Activated CD4-positive, alpha-beta T cell treated with anti-CD3 and anti-CD28 coated beads, Interleukin-2, amount 50 U/mL, for 4 hours (primary cell): ENCODE measurements at places on chromosomes 16 and 17.

DNA sequence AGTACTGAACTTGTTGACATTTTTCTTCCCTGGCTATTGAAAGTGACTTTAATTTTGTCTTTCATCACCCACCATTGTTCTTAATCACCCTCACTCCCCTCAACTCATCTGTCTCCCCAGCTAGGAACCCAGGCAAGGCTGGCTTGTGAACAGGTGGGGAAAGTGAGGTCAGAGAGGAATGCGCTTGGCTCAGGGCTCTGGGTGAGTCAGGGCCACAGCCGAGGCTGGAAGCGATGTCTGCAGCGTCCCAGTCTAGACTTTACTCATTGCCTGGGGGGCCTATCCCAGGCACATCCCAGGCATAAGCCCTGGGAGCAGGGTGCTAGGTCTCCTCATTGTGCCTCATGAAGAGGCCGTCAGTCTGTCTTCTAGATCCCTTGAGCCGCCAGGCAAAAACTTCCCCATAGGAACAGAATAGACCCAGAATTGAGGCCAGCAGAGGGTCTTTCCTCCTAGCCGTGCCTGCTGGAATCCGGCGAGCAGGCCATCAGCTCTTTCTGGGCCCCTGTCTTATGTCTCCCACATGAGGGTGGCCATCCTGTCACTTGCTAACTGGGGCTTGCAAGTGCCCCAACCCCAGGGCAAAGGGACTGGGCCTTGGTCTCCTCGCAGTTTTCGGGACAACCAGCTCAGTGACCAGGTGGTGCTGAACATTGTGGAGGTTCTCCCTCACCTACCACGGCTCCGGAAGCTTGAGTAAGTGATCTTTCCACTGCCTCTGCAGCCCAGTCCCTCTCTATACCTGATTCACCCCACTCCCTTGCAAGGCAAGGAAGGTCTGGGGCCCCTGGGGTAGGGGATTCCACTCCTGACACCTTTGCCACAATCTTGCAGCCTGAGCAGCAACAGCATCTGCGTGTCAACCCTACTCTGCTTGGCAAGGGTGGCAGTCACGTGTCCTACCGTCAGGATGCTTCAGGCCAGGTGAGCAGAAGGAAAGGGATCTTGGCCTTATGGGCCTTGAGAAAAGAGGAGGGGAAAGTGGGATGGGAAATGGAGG lies 40.1 kb downstream of the NLRC5 start:
- DNase-seq, result no peak

- DNase-seq, result peak; percentile 6
Measured at GRCh38 chr17:17151962-17152361, 54.2 kb downstream of the PLD6 start.

GRCh38 chr17:34371405-34372100 lies 8.5 kb upstream of the CCL1 start:
- DNase-seq, result no peak

DNA sequence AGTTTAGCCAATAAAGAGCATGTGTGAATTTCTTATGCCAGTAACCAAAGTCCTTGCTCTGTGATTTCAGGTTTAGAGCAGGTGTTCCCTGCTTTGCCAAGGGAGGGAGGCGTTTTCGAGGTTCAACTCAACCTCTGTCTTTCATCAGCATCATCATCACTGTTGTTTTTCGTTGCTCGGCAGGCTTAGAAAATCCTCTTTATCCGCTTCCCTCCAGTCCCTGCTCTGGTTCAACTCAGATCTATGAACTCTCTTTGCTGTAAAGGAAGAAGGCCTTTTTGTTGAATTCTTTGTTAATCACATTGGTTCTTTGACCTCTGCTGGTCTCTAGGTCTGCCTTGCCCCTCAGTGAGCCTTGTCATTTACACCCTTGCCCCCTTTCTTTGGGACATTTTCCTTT lies 243.9 kb upstream of the RBFOX1 start:
- DNase-seq, result no peak

DNA sequence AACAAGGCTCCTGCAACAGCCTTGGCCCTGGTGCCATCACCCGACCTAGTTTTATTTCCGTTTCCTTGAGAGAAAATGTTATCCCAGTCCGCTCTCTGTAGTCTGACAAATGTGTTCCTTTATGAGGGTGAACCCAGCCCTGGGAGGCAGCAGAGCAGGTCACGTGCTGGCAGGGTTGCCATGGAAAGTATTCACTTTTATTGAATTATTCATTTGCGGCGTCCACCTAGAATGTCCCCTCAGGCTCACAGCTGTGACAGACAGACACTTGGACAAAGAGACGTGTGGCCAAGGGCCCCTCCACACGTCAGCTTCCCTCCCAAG lies 90.0 kb downstream of the WSCD1 start:
- no peak for DNase-seq

DNA sequence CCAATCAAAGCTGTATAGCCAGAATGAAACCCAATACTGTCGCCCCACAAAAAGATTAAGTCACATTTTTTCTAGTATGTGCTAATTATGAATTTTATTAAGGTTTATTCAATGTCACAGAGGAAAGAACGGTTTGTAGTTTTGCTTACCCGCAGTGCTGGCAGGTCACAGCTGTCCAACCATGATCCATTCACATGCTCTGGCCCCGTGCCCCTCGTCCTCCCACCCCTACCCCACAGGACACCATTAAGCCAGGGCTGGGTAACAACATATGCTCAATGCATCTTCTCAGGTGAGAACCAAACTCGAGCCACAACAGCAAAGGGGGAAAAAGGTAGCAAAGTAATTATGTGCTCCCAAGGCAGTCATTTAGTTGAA lies 589 bp upstream of the FBF1 start:
- DNase-seq, result no peak

DNA sequence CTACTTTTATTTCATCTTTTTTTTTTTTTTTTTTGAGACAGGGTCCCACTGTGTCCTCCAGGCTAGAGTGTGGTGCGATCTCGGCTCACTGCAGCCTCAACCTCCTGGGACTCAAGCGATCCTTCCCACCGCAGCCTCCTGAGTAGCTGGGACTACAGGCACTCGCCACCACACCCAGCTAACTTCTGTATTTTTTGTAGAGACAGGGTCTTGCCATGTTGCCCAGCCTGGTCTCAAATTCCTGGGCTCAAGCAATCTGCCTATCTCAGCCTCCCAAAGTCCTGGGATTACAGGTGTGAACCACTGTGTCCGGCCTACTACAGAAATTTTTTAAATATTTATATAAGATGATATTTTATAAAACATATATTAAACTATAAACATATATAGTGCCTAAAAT lies 4.8 kb downstream of the MYO18A start:
- no peak for DNase-seq

- no peak for DNase-seq
Measured at GRCh38 chr17:223723-224471, 42.4 kb upstream of the DOC2B start.

- no peak for DNase-seq
Measured at GRCh38 chr16:23296994-23297393, 5.1 kb upstream of the SCNN1B start.

DNA sequence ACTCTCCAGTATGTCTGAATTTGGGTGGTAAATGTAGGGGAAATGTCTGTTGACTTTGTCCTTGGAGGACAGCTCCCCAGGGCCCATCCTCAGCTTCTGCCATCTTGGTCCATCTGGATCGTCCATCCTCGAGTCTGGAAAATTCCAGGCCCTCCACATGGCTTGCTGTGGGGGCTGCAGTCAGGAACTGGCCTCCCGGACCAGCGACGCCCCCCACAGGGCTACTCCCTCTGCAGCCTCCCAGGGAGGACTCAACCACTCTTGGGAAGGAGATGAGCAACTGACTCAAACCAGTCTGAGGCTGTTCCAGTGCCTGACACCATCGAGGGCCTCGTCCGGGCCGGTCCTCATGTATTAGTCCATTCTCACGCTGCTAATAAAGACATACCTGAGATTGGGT lies 5.5 kb upstream of the ZG16B start:
- no peak for DNase-seq

GRCh38 chr17:59369031-59369975 lies 37.8 kb downstream of the YPEL2 start:
- DNase-seq, result no peak

DNA sequence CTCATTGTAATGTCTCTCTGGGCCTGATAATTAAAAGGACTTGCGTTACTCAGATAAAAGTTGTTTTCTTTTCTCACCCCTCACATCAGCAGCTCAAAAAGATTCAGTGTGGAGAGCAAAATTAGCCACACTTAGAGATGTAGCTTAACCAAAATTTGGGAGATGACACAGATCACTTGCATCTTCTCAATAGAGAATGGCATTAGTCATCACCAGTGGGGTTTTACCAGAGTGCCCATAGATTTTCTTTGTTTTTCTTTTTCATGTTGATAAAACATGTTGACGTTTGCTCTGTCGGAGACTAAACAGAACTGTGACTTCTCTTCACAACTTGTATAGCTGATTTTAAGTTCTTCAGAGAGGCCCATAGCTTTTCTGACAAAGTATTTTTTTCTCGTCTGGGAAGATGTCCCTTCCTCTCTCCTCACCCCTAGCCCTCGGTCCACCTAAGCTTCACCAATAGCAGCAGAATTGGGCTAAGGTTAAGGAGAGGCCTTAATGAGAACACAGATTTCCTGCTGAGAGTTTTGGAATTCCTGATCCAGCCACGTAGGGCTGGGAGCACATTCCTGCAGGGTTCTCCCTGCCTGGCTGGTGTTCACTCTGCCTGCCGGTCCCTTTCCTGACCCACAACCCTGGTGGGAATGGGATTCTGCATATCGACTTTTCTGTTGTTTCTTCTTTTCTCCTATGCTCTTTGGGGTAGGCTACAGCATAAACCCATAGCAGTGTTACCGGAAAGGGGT lies 92.6 kb downstream of the CACNG3 start:
- no peak for DNase-seq

GRCh38 chr16:62965831-62966230 lies 929.6 kb upstream of the CDH8 start:
- DNase-seq, result no peak

GRCh38 chr17:60597297-60597696 lies 2.7 kb upstream of the PPM1D start:
- DNase-seq, result no peak

GRCh38 chr16:85556456-85557082 lies 56.6 kb upstream of the GSE1 start:
- peak; percentile 44 for DNase-seq

GRCh38 chr17:79792984-79793923 lies 3.6 kb downstream of the CBX8 start:
- DNase-seq, result no peak

DNA sequence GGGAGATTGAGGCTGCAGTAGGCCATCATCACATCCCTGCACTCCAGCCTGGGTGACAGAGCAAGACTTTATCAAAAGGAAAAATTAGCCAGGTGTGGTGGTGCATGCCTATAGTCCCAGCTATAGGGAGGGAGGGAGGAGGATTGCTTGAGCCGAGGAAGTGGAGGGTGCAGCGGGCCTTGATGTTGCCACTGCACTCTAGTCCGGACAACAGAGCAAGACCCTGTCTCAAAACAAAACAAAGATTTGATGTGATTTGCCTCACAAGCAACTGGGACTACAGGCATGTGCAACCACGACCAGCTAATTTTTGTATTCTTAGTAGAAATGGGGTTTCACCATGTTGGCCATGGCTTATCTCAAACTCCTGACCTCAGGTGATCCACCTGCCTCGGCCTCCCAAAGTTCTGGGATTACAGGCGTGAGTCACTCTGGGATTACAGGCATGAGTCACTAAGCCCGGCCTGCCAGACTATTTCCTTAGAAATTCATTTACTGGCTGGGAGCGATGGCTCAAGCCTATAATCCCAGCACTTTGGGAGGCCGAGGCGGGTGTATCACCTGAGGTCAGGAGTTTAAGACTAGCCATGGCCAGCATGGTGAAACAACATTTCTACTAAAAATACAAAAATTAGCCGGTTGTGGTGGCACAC lies 11.5 kb downstream of the UBE2G1 start:
- DNase-seq, result no peak

DNA sequence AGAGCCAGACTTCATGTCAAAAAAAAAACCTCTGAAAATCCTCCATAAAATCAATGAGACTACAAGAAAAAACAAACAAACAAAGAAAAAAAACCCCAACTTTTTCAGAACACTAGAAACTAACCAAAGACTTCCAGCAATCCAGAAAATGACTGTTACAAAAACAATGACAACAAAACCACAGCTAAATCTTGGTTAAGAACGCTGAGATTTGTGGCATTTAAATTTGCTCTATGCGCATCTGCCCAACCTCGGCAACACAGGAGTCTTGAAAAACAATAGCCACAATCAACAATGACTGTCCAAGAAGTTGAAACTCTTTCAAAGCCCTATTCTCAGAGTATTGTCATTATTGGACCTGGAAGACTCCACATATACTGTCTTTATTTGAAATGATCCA lies 402.4 kb downstream of the ZFHX3 start:
- DNase-seq, result no peak
